ENCODE measurements at places on chromosomes 6 and 20. TPM values are rescaled to one million over a fixed set of nuclear protein-coding genes. Genes with fewer than 3 reads are reported as not detected.

GRCh38 chr6:44699851-44700250, 312.3 kb downstream of the CDC5L start:
- DNase-seq, result no peak

DNA sequence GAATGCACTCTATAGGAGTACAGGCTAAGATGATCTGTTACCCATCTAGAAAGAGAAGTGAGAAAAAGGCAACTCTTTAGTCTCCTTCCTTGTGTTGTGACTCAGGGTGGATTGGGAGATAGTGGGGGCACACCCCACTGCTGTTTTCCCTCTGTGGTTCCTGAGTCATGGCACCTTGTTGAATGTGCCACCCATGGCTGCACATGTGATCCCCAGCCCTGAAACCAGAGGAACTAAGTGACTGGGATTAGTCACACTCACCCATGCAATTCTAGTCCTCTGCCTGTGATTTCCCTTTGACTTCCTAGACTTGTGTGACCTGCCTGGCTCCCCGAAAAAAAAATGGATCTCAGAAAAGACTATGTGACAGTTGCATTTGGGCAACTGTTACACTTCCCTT, 48.6 kb upstream of the HTR1B start:
- DNase-seq, result no peak

GRCh38 chr6:21213492-21213891, 380.1 kb upstream of the SOX4 start:
- no peak for DNase-seq

DNA sequence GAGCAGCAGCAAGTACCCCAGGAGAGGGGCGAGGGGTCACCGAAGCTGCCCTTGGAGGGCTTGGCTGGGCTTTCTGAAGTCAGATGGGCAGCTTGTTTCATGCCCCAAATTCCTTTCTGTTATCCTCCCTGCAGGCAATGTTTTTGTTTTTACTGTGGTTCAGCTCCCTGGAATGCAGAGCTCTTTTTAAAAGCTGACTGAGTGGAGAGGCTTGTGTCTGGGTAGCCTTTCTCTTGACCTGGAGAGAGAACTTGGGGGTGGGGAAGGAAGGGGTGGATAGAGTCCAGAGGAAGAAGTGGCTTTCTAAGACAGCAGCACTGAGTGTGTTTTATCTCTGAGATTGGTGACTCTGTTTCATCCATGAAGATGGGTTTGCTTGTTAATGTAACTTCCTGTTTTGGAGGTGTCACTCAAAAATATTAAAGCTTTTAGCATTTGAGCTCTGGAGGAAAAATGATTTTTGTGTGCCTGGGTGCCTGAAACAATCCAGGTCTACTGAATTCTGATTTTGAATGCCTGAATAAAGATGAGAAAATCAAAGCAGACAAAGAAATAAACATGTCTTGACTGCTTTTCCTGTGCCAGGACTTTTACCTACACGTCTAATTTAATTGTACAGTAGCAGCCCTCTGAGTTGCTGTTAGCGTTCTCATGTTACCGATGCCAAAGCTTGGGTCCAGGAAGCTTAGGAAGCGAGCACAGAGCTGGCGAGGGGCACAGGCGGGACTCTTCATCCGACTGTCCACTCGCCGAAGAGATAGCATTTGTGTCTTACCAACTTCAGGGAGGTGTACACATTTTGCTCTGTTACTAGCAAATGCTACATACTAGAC, 78.2 kb upstream of the EEF1E1 start:
- peak; percentile 70 for DNase-seq

DNA sequence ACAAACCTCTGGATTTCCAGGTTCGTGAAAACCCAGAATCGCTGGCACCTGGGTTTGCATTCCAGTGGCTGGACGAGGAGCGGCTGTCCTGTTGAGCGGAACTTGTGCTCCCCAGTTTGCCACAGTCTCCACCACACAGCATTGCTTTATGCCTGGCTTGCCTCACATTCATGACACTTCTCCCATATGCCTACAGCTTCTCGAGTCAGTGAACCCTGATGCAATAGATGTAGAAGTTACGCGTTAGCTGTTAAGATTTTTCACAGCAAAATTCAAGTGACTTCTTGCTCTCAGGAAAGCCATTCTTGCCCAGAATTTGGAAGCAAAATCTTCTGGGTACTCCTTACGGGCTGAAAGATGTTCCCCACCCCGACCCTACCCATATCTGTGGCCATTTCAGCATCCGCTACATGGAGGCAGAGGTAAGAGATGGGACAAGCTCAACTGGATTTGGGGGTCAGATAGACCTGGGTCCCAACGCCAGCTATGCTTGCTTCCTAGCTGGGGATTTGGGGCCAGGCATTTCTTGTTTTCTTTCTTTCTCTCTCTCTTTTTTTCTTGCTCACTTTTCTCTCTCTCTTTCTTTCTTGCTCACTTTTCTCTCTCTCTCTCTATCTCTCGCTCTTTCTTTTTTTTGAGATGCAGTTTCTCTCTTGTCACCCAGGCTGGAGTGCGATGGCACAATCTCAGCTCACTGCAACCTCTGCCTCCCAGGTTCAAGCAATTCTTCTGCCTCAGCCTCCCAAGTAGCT, 12.4 kb upstream of the GDAP1L1 start:
- no peak for DNase-seq

DNA sequence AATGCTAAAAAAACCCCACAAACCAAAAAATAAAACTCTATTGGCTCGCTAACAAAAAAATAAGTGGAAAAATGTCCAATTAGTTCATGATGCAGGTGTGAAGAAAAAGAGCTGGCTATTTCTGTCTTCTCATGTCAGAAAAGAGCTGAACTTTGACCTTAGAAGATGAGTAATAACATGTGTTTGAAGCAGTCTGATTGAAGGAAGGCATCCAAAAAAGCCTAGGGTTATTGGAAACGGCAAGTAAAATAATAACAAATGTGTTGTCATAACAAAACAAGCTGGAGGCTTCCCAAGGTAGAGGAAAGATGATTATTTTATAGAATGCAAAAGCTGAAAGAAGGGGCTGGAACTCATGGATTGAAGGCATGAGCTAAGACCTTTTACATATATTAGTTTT, 94.4 kb upstream of the FAM184A start:
- DNase-seq, result peak; percentile 9

DNA sequence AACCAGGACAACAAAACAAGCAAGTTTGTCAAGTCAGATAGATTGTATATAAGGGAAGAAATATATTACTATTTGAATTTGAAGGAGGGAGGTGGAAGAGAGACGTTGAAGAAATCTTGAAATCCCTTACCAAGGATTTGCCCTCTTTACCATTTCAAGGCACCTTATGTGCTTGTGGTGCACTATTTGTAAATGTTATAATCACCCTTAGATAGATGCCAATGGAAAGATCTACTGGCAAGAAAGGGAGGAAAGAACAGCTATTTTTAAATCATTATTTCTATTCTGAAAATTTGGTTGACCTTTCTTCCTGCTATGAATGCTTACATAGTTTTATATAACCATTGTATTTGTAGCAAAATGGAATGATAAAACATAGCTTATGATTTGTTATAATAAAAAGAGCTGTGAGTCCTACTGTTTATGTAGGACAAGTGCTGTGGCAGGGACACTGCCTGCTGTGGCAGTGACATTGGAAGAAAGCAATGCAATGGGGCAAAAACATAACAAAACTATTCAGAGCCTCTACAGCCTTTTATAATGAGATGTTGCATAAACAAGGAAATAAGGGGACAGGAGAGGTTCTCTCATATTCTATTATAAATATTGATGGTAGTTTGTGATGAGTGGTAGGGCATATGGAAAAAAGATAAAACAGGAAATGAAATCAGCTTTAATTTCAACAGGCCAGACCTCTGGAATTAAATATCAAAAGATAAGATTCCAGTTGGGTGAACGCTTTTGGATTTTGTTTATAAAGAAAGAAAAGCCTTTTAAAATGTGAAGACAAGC, 1145.2 kb upstream of the GJE1 start:
- no peak for DNase-seq

DNA sequence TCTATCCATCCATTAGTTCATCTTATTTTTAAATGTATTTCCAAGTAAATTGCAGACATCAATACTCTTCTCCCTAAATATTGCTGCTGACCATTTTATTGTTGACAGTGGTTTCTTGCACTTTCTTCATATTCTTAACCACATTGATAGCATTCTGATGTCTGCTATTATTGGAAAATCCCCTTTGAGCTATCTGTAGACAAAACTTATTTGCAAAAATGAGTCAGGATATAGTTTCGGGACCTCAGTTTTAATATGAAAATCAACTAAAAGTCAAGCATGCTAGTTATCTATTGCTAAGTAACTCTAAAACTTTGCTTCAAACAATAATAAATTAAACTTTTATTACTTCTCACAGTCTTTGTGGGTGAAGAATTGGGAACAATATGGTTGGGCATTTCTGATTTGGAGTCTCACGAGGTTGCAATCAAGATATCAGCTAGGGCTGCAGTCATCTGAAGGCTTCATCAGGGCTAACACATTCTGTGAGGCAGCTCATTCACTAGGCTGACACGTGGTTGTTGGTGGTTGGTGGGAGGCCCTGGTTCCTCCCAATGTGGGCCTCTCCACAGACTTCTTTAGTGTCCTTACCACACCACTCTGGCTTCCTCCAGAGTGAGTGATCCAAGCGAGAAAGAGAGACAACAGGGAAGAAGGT, 32.7 kb downstream of the CD109 start:
- DNase-seq, result no peak

- no peak for DNase-seq
Observed at GRCh38 chr6:63267046-63267445, 52.7 kb downstream of the LGSN start.

DNA sequence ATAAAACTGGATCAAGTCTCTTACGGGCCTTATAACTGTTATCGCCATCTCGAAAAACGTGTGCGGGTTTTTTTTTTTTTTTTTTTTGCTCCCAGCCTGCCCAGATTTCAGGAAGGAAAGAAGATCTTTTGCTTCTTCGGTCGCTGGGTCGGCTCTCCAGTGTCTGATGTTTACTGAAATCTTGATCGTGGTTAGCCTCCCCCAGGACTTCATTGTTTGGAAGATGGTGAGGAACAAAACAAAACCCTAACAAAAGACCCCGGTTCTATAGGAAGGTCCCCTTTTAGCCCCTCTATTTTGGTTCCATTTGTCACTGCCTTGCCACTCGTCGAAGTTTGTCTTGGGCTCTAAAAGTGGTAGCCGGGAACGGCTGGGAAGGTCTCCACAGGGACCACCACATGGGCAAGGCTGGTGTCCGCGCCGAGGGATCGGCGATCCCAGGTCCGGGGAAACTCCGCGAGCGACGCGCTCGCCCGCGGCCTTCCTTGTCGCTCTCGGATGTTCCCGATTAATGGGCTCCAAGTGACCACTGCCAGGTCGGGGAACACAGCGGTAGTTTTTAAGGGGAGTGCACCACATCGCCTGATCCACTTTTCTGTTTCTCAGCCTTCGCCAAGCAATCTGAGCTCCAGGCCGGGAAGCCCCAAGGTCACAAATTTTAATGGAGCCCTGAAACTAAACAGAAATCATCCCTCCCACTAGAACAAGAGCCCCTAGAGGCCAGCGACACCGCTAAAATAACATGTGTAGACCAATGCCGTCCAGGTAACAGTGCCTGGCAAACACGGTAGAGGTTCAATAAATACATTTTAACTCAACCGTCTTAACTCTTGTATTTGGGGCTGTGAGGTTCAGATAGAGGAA, 27.0 kb downstream of the TRIM27 start:
- DNase-seq, result peak; percentile 82

GRCh38 chr6:72579865-72580264, 42.0 kb upstream of the KCNQ5 start:
- DNase-seq, result peak; percentile 46

- no peak for DNase-seq
Observed at GRCh38 chr6:156866220-156867015, 89.2 kb downstream of the ARID1B start.

- DNase-seq, result no peak
Observed at GRCh38 chr6:128413291-128413690, 107.1 kb downstream of the PTPRK start.

GRCh38 chr6:155330133-155330734, 15.9 kb upstream of the TFB1M start:
- DNase-seq, result no peak

SRSF6 gene
- polyA plus RNA-seq, result 94.7 TPM

RFX6 gene
- polyA plus RNA-seq, result not detected

IMPG1 gene
- polyA plus RNA-seq, result not detected

MATN4 gene
- polyA plus RNA-seq, result not detected

KCNK17 gene
- not detected for polyA plus RNA-seq

CST1 gene
- not detected for polyA plus RNA-seq

TPX2 gene
- 37.7 TPM for polyA plus RNA-seq

CALHM6 gene
- 1.7 TPM for polyA plus RNA-seq
